ENCODE measurements at places on chromosomes 1 and 21. TPM values are rescaled to one million over a fixed set of nuclear protein-coding genes. Genes with fewer than 3 reads are reported as not detected.

Gene ASPM
- total RNA-seq, result 5.9 TPM

Gene ESPN
- total RNA-seq, result 25.7 TPM

Gene SLAMF1
- total RNA-seq, result not detected

Gene LAX1
- total RNA-seq, result not detected

Gene RNF19B
- 18.7 TPM for total RNA-seq

Gene TDRD10
- total RNA-seq, result not detected

Gene LEMD1
- total RNA-seq, result 2.0 TPM

Gene SNX7
- 20.3 TPM for total RNA-seq

Gene SLC37A1
- 65.7 TPM for total RNA-seq

Gene ALX3
- not detected for total RNA-seq
